ENCODE measurements at places on chromosomes 7 and 10.

- DNase-seq: peak; percentile 34
These were observed 67.6 kb downstream of the TMEM130 start for GRCh38 chr7:98802088-98802780.

GRCh38 chr7:35185908-35186731 is 67.8 kb downstream of the TBX20 start:
- peak; percentile 81 for DNase-seq

DNA sequence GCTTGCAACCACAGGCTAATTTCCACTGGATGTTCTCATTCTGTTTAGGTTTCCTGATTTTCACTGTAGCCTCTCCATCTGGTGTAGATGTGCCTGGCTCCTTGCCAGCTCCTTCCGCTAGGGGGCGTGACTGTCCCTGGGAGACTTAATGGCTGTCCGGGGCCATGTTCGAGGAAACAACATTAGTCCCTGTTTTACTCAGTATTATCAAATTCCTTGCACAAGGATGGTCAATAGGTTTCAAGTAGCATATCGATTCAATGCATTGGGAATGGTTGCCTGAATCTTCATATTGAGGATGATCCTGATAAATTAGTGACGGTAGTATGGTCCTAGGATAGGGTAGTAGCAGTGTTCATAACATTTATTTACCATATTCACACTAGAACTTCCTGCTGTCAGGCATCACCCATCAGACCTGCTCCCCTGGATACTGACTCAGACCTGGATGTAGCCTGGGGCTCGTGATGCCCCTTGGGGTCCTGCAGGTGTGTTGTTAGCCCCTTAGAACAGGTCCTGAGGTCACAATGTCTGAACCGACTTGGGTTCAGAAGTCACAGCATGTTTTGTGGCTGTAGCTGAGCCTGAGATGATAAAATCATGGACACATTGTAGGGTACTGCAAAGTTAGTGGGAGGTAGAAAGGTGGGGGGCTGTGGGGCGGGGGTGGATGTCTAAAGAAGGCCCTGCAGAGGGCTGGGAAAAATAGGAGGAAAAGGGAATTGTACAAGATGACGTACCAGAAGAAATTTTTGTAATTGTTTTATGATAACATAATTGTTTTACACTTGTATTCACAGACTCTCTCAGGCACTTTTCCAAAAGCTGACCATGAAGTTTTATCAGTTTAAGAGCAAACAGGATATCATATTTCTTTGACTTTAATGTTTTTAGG is 8.9 kb upstream of the EXOC6 start:
- DNase-seq: peak; percentile 62

GRCh38 chr7:42198974-42199668 is 37.9 kb downstream of the GLI3 start:
- no peak for DNase-seq

- no peak for DNase-seq
These were observed 18.5 kb downstream of the KIAA1549 start for GRCh38 chr7:138962561-138963270.
